ENCODE measurements at places on chromosomes 4 and X. TPM values are rescaled to one million over a fixed set of nuclear protein-coding genes. Genes with fewer than 3 reads are reported as not detected.

The CLIC2 gene
- 24.2 TPM for total RNA-seq

The TMEM154 gene
- 5.4 TPM for total RNA-seq

The IBSP gene
- total RNA-seq, result not detected

The CENPI gene
- 0.54 TPM for total RNA-seq

GRCh38 chr4:1331591-1332353 is 15.2 kb upstream of the UVSSA start:
- no peaks in the 10 kb centered on the region for H3K27me3 ChIP-seq
- H3K4me1 ChIP-seq, result peaks cover 10% of the 10 kb centered on the region
- no peak for DNase-seq
